ENCODE measurements at places on chromosomes 4 and X.

- DNase-seq = no peak
Observed at GRCh38 chr4:1235381-1236102, 13.4 kb downstream of the CTBP1 start.

DNA sequence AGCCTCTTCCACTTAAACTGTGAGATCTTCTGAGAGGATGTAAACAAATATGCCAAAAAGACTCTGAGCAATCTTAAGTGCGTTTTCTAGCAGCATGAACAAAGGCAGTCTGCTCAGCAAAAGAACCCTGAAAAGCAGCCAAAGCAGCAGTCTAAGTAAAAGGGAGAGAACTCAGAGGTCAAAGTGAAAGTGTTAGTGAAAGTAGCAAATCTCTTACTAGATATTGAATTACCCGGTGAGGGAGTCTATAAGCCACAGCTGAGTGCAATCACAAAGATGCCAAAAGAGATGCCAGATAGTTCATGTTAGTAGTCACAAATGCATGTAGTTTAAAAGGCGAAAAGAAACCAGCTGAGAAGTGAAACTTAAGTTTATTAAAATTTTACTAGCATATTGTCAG lies 7.9 kb upstream of the GNRHR start:
- no peak for DNase-seq

- DNase-seq = no peak
Observed at GRCh38 chr4:141635736-141636081, 674 bp upstream of the IL15 start.

- DNase-seq = no peak
Observed at GRCh38 chrX:68995780-68996551, 167.1 kb downstream of the EFNB1 start.

GRCh38 chr4:171573181-171573580 lies 240.0 kb upstream of the GALNTL6 start:
- no peak for DNase-seq

- DNase-seq = no peak
Observed at GRCh38 chr4:158991534-158992155, 111.2 kb upstream of the RAPGEF2 start.

DNA sequence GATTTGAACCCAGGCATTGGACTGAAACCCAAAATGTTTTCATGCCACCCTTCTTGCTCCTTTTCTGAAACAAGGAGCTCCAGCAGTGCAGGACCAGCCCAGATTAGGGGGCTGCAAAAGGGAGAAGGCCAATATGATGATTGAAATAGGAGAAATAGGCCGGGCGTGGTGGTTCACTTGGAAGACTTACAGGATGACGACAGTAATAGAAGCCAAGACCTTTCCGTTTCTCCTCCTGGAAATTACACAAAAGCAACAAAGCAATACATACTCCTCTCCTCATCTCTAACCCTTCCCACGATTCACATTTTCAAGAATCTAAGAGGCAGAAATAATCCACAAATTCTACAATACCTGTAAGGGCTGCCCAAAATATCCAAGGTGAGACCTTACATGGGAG lies 90.8 kb downstream of the ANAPC4 start:
- DNase-seq = no peak

- no peak for DNase-seq
Observed at GRCh38 chr4:89753601-89754066, 83.3 kb downstream of the SNCA start.

- no peak for DNase-seq
Observed at GRCh38 chr4:3791910-3792542, 25.8 kb downstream of the ADRA2C start.

DNA sequence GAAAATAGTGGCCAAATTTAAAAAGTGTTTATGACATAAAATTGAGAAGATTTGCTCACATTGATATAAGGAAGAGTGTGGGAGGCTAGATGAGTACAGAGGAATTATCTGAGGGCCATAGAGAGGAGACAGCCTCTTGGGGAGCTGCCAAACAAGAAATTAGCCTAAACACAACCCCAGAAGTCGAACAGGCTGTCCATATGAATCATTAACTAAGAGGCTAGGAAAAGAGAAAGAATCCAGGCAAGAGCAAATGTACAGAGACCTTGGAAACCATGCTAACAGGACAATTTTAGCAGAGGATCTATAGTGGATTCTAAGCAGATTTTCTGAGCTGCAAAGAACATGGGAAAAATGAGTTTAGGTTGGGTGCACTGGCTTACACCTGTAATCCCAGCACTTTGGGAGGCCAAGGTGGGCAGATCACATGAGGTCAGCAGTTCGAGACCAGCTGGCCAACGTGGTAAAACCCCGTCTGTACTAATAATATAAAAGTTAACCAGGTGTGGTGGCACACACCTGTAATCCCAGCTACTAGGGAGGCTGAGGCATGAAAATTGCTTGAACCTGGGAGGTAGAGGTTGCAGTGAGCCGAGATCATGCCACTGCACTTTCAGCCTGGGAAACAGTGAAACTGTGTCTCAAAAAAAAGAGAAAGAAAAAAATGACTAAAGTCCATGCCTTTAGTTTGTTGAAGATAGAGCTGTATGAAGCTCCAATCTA lies 76.1 kb downstream of the NWD2 start:
- DNase-seq = no peak

- DNase-seq = no peak
Observed at GRCh38 chr4:152109531-152110509, 349.0 kb upstream of the GATB start.

DNA sequence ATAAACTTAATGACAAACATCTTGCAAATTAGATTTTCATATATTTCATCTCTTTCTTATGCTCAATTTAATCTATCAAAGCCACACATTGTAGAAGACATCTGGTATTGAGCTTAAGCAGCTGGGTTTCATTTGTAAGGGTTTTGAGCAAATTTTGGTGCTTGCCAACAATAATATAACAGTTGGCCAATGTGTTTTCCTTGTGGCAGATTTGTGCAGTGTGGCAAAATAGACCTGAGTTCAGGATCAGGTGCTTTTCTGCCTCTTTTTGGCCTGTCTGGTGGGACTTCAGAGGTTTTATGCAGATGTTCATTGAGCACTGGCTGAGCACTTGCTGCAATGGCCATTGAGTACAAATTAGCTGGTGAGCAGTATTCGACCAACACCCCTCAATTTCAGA lies 301.9 kb downstream of the BMPR1B start:
- no peak for DNase-seq

DNA sequence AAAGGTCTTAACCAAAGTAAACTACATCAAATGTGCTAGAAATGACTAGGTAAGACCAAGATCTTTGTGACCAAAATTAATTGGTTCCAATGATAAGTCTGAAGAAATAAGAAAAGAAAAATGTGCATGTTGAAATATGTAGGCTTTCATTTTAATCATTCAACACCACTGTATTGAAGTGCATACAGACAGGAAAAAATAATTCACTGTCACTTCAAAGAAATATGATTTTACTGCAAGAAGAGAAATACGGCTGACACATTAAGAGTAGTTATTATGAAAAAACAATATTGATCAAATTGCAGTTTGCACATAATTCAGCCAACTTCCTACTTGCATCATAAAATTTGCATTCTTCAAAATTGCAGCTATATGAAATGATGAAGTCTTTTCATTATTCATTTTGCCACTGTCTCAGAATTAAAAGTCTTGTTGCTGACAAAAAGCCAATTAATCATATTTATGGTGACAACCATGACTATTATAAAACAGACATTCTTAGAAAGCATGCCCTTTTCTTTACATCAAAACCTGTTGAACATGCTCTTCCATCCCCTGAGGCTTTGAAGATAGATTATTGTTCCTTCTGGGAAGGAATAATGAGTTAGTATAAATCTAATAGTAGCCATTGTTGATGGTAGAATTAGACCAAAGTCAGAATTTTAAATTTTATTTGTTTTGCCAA lies 405.9 kb upstream of the MAD2L1 start:
- DNase-seq = no peak

GRCh38 chr4:81786063-81786763 lies 314.5 kb upstream of the RASGEF1B start:
- no peak for DNase-seq

DNA sequence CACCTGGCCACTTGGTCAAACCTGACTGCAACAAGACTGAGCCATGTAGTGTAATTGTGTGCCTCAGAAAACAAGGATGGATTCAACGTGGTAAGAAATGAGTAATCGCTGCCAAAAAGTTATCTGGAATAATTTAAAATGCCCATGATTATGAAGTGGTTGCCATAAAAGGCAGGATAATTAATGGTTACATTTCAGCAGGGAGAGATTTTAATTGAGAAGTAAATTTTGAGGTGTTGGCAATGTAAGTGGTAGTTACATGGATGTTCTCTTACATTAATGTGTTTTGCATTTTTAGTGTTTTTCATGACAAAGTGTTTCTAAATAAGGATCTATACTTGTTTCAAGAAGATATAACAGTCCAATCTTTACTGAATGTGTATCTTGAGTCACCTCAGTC lies 15.7 kb downstream of the HAUS3 start:
- no peak for DNase-seq

- DNase-seq = no peak
Observed at GRCh38 chr4:110484029-110484428, 8.1 kb downstream of the ENPEP start.

- no peak for DNase-seq
Observed at GRCh38 chr4:101993842-101994775, 203.6 kb downstream of the BANK1 start.
